GM03348 (cell line): ENCODE measurements at places on chromosomes 6 and 20.

GRCh38 chr20:36152261-36152660 is 2.3 kb upstream of the EPB41L1 start:
- DNase-seq, result no peak

DNA sequence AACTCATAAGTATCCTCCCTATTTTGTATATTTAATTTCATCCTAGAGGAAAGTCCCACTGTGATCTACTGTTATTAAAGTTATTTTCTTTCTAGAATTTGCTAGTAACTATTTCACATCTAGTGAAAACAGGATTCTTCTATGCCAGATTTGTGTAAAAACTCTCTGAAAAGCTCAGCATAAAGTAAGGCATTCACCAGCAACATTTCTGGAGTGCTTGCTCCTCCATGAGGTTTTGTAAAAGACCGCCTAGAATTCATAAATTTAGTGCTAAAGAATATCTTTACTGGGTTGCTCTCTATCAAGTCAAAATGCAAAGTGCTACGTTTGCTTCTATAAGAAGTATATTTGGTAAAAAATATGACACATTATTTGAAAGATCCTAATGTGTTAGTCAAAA is 173.5 kb upstream of the IRAK1BP1 start:
- DNase-seq, result peak; percentile 9

DNA sequence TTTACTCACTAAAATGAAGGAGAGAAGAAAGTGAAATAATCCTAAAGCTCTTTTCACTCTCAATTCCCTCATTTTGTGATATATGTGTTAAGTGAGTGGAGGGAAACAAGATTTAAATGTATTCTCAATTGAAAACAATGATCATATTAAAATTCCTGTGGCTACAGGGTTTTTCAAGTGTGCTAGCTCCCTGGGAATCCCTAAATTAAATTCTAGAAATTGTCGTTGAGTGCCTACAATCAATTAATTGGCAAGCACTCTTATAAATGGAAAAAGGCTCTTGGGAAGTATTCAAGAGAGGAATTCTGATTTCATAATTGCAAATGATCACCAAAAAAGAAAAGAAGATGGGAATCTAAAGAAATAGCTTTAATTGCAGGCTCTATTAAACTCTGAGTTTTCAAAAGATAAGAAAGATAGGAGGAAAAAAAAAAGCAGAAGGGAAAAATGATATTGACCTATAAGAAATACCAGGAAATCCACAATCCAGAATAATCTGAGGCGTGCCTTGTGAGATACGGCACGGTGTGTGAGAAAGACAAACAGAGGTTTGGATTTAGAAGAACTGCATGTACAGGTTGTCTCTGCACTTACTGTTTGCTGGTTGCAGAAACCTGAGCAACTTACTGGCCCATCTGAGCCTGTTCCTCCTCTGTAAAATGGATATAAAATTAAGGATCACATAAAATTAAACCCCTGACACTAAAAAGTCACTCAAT is 18.3 kb upstream of the MBOAT1 start:
- DNase-seq, result no peak

- no peak for DNase-seq
These were observed 1.0 kb downstream of the ARMH2 start for GRCh38 chr6:24797596-24798216.

GRCh38 chr6:26034905-26035304 is 52.3 kb upstream of the HFE start:
- no peak for DNase-seq

DNA sequence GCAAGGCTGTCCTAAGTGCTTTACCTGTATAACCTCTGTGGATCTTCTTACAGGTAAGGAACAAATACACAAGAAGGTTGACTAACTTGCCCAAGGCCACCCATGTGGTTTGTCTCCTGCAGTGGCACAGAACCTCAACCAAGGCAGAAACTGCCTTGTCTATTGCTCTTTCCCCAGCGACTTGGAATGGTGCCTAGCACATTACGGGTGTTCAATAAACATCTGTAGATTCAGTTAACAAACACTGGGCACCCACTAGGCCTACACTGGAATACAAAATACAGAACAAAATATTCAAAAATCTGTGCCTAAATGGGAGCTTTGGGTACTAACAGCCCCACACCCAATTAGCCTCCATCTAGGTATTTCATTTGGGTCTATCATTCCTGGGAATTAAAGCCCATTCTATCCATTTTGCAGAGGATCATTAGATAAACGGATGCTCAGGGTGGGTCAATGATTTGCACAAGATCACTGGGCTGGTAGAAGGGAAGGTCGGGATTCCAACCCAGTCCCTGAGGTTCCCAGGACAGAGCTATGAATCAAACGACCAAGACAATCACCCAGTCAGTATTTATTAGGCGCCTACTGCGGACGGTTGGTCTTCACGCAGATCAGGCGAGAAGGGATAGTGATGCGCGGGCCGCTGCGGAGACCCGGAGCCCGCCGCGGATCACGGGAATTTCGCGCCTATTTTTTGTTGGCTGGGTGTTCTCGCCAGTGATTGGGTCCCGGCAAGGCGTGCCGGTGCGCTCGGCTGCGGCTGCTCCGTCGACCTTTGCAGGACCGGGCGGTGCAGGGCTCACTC is at the start of gene STK35:
Gene STK35, plus strand, starts transcription at position 771 of the 808 bp plus-strand sequence. CDS start 55 bp downstream, outside the sequence.
- peak; percentile 88 for DNase-seq

- DNase-seq, result peak; percentile 36
These were observed 221.8 kb upstream of the SOX4 start for GRCh38 chr6:21371676-21372171.

- peak; percentile 87 for DNase-seq
These were observed at the start of gene LAMA5 for GRCh38 chr20:62367136-62367632. Gene LAMA5, minus strand, starts transcription at chr20:62367312. Its CDS starts 67 bp downstream, at chr20:62367245.

DNA sequence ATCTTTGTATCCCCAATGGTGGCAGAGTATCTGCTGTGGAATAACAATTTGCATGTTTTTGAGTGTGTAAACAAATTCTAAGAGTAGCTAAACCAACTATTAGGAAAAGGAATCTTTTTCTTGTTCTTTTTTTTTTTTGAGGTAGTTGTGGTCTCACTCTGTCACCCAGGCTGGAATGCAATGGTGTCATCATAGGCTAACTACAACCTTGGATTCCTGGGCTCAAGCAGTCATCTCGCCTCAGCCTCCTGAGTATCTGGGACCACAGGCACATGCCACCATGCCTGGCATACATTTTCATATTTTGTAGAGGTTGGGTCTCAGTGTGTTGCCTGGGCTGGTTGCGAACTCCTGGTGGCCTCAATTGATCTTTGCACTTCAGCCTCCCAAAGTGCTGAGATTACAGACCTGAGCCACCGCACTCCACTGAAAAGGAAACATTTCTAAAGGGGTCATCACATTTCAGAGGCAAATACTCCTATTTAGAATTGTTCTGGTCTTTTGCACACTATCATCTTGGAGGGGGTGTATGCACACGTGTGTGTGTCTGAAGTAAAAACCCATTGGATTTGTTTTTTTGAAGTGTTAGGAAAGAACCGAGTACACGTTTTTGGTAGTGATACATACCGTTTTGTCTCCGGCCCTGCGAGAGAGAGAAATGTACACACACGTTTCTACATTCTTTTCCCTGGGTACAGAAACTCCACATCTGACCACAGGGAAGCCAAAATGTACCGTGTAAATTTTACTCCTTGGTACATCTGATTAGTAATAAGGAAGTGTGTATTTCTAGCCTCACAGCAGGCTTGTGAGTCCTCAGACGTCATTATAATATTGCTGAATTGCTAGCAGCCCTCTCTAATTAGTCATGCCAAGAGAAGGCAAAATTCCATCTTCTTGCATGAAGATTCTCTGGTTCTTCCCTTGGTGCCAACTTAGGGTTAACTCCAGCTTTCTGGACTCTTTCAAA is 183.6 kb downstream of the JARID2 start:
- peak; percentile 35 for DNase-seq

DNA sequence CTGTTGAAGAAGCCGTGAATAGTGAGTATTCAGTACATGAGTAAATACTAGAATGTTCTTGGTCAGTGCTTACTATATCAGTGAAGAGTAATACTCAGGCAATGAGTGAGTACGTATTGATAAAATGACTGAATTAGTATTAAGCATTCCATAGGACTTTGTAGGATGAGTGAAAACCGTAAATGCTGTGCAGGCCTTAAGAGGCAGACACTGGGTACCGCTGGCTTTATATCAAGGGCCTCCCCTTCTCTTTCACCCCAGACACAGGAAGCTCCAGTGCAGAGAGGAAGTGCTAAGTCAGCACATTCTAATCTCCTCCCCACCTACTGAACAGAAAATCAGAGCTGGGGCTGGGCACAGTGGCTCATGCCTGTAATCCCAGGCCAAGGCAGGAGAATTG is 24.2 kb downstream of the POFUT1 start:
- no peak for DNase-seq

DNA sequence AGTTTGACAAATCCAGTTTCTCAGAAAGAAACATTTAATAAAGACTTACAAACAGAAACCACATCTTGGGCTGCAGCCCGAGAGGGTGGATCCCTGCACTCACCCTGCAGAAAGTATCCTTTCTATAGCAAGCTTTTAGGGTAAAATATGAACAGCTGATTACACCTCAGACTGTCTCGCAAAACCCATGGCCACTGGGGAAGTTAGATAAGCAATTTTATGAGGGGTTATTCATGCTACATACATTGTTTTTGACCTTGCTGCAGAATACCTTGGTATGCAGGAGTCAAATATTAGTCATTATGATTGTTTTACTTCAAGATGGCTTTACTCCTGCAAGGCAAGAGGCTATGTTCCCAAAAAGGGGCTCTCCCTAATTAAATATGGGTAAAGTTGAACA is 126.9 kb downstream of the OR2B2 start:
- DNase-seq, result no peak

DNA sequence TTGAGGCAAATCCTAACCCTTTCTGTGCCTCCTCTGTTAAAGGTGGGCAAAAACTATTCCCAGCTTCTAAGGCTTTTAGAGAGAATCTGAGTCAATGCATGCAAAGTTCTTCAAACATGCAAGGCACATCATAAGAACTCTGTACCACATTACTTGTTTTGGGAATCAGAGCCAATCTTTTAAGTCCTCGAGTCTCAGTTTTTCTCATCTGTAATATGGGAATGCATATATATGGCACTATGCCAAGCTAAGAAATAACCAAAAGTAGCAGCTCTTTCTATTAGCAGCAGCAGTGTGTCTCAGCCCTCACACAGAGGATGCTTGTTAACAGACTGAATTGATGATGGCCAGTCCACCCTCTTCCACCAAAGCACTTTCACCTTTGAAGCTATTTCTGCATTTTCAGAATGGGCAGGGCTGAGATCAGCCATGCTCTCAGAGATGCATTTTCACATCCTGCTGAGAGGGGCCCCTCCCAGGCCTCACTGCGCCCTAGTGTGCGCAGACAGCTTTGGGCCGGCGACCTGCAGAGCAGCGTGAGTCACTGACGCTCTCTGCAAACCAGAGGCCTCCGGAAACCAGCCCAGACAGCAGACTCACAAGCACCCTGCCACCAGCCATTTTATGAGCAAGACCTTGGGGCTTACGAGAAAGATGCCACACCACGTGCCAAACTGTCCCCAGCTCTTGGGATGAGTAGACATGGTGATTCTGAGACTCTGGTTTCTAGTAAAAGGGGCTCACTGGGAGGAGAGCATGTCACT is 138.0 kb downstream of the NFATC2 start:
- no peak for DNase-seq

DNA sequence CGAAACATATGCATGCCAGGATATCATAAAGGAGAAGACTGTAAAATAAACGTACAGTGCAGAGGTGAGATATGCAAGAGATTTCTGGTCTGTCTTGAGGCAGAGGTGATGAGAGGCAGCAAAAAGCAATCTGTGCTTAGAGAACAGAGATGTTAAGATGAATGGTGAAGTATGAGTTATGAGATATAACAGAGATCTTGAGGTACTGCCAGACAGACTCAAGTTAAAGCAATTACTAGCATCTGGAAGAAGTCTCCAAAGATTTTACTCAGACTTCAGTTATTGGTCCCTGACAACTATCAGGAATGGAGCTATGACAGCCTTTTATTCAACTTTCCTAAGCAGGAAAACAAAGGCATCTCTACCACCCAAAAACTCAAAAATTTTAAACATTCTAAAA is 122.8 kb upstream of the DST start:
- DNase-seq, result no peak

DNA sequence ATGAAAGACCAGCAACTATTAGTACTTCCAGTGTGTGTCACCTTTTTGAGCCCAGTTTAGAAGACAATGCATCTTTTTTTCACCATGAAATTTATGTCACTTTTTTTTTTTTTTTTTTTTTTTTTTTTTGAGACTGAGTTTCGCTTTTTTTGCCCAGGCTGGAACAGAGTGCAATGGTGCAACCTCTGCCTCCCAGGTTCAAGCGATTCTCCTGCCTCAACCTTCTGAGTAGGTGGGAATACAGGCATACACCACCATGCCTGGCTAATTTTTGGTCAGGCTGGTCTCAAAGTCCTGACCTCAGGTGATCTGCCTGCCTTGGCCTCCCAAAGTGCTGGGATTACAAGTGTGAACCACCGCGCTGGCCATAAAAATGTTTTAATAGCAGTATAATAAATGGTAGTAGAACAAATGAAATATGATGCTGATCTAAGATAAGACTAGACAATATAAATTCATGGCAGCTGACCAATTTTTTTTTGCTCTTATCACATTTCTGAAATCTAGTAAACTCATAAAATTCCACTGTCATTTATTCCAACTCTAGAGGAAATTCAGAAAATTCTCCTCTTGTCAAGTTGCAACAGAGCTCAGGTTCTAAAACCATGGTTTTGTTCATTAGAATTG is 21.3 kb downstream of the NHSL1 start:
- no peak for DNase-seq

GRCh38 chr20:1362484-1362883 is 30.4 kb downstream of the FKBP1A start:
- no peak for DNase-seq

GRCh38 chr20:45833030-45833882 is at the start of gene SNX21:
Gene SNX21, plus strand, starts transcription at chr20:45833799. Its CDS starts 121 bp downstream, at chr20:45833920.
- DNase-seq, result peak; percentile 94

DNA sequence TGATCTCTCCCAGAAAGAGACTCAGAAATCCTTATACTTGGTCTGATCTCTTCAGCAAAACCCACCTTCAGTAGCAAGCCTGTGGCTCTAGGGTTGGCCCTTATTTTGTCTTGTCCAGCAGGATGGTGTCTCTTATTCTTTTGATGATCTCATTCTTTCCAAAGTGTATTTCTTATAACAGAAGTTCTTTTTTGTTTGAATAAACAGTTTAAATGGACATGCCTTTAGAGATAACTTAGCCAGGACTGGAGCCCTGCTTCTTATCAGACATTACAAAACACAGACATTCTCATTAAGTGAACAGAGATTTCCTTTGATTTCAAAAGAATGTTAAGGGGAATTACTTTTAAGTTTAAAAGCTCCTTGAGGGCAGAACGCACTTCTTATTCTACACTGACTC is 31.7 kb downstream of the KCNS1 start:
- no peak for DNase-seq
